ENCODE measurements at places on chromosomes 13 and 19.

GRCh38 chr13:31250435-31250834 lies 50.7 kb downstream of the B3GLCT start:
- DNase-seq: no peak

GRCh38 chr19:7857727-7858108 lies 16.5 kb downstream of the PRR36 start:
- DNase-seq: no peak

DNA sequence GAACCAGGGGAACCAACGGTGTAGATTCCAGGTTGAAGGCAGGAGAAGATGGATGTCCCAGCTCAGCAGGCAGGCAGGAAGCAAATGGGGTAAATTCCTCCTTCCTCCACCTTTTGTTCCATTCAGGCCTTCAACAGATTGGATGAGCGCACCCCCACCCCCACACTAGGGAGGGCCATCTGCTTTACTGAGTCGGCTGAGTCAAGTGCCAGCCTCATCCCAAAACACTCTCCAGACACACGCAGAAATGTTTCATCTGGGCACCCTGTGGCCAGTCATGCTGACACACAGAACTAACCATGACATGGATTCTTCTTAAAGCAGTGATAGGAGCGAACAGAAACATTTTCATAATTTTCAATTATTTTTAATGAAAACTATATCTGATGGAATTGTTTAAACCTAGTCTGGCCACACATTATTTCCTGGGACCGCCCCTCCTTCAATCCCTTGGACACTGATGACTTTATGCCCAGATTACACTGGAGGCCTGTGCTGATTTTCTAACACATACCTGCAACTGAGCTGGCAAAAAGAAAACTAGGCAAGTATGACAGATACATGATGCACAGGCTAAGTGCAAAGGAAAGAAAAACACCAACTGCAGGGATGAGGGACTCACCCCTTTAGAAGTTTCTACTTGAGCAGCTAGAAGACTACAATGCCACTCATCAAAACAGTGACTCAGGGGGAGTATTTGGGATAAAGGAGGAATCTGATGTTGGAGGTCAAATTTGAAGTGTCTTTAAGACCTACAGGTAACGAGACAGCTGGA lies 154.2 kb downstream of the TNFRSF19 start:
- no peak for DNase-seq

DNA sequence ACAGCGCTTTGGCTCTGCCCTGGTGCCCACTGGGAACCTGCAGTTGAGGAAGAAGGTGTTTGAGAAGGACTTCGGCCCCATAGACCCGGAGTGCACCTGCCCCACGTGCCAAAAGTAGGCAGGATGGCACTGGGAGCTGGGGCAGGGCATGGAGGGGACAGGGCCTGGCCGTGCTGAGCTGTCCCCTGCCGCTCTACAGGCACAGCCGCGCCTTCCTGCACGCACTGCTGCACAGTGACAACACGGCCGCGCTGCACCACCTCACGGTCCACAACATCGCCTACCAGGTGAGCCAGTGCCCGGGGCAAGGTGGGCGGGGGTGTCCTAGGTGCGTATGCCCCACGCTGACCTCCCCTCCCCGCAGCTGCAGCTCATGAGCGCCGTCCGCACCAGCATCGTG lies 5.1 kb upstream of the DNM2 start:
- DNase-seq: no peak

- DNase-seq: no peak
Measured at GRCh38 chr19:8629996-8630683, at the start of gene NFILZ. Gene NFILZ, plus strand, starts transcription at chr19:8630633. Its CDS starts 46,133 bp downstream, at chr19:8676766.

DNA sequence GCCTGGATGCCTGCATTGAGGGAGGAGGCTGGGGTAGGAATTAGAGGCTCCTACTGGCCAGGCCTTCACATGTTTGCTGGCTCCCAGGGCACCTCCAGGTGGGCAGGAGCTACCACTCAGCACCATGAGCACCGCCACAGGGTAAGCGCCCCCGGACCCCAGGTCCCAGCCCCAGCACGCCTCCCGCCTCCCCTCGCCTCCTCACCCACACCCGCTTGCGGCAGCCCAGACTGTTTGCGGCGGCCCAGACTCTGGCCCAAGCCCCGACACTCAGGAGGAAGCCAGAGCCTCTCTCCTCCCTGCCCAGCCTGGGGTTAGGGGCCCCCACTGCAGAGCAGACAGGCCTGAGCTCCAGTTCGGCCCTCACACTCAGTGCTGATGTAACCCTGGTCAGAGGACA lies 652 bp downstream of the EPS8L1 start:
- no peak for DNase-seq

GRCh38 chr13:114134944-114135610 lies 2.7 kb upstream of the RASA3 start:
- no peak for DNase-seq

GRCh38 chr13:83184150-83184475 lies 698.2 kb downstream of the SLITRK1 start:
- no peak for DNase-seq

DNA sequence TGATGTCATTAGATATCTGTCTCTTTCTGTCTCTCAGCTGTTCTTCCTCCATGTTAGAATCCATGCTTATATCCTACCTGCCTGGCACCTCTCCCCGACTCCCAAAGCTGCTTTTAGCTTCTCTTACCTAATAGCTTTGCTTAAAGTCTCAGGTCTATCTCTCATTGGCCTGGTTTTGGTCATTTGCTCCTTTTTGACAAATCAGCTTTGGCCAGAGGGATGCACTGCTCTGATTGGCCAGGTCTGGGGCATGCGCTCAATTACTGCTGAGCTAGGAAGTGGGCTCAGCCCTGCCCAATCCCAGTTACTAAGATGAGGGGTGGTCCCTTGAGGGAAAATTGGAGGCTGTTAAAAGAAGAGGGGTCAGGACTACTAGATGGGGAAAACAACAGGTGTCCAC lies 11.5 kb upstream of the CLASRP start:
- no peak for DNase-seq

GRCh38 chr13:93522501-93522900 lies 295.9 kb downstream of the GPC6 start:
- no peak for DNase-seq

DNA sequence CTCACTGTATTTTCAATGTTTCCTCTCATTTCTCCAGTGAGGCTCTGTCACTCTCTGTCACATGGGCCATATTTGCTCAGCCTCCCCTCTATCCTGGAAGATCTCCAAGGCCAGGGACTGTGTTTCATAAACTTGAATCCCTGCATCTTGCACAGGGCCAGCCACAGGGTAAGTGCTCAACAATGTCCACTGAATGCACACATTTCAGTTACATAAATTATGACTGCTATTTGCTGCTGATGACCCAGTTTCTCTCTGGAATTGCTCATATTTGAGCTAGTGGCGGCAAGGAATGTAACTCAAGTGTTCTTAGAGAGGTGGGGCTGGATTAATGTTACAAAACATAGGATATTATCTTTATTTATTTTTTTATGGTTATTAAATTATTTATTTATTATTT lies 6.1 kb downstream of the CLC start:
- no peak for DNase-seq

- no peak for DNase-seq
Measured at GRCh38 chr13:109389456-109389855, 396.9 kb downstream of the IRS2 start.

- DNase-seq: no peak
Measured at GRCh38 chr13:109764045-109764444, 22.3 kb downstream of the IRS2 start.

GRCh38 chr19:28393574-28394336 lies 819.2 kb downstream of the UQCRFS1 start:
- DNase-seq: no peak

GRCh38 chr13:22925881-22926747 lies 254.7 kb upstream of the SGCG start:
- no peak for DNase-seq
